ENCODE measurements at places on chromosomes 11 and 22.

GRCh38 chr11:110907629-110908028, 195.4 kb upstream of the ARHGAP20 start:
- no peak for DNase-seq

- DNase-seq, result no peak
Measured at GRCh38 chr11:119373059-119373920, 8.2 kb downstream of the USP2 start.

DNA sequence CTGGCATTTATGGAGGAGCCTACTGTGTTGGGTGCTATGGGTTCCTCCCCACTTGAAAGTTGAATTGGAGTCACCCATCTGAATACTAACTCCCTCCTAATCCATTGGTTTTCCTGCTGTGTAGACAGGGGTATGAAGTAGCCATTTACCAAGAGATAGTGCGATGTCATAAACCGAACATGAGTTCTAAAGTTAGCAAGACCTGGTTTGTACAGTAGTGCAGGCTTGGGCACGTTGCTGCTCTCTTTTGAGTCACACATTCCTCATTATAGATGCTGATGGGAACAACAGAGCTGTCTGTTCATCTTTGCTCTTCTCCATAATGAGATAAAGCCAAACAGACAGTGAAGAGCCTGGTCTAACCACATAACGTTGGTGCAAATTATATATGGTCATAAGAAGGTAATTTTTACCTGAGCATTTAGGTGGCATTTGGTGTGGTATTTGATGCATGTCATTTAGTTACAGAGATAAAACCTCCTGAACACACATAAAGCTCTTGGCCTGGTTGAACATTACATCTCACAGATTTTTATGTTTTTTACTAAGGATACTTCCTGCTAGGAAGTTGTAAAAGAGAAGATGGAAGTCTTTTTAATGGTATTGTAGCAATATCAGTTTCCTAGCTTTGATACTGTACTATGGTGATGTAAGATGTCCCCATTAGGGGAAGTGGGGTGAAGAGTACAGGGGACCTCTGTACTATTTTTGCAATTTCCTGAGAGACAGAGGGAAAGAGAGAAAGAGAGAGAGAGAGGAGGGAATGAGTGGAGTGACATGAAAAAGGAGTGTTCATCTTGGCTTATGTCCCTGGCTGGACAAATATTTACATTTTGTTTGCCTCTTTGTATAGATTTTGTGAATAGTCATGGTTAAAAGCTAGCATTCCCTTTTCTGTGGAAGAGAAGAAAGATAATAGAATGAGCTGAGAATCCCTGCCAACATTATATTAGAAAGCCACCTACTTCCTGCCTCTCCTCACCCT, 27.9 kb downstream of the GRAP2 start:
- DNase-seq, result no peak

DNA sequence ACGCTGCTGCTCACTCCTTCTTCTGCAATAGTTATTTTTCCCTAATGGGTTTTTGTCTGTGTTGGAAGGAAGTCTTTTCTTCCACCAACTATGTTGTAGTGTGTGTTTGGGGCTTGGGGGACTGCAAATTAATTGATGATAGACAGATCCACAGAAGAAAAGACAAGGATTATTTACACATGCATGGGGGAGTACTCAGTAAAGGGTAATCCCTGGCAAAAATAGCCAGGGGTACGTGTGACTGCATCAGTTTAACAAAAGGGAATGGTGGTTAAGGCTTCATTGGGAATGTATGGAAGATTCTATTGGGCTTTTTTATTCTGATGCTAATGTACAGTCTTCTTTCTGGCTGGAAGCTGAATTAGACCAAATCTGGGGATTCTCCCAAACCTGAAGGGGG, 20.2 kb upstream of the FEZ1 start:
- no peak for DNase-seq

DNA sequence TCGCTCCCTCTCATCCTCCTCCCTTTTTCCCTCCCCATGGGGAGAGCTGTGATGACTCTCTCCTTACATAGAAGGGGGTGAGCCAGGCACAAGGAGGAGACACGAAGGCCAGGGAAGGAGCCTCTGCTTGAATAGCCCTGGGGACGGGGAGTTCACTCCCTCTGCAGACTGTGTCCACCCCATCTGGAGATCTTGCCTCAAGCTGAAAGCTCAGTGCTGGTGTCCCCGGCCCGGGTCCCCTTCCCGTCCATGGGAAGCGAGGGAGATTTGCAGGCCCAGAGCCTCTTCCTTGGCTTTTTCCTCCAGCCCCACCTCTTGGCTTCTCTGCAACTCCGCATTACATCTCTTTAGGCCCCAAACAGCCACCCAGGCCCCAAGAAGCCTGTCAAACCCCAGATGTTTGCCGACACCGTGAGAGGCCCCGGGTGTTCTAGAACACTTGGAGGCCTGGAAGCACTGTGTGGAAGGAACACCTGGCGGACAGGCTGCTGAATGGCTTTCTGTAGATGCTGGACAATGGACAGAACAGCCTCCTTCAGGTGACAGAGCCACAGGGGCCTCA, 32.3 kb downstream of the LINC01488 start:
- no peak for DNase-seq

- DNase-seq, result no peak
Measured at GRCh38 chr11:63845303-63845702, 6.4 kb downstream of the MARK2 start.

GRCh38 chr22:32097018-32097417, 54.0 kb downstream of the SLC5A1 start:
- no peak for DNase-seq

DNA sequence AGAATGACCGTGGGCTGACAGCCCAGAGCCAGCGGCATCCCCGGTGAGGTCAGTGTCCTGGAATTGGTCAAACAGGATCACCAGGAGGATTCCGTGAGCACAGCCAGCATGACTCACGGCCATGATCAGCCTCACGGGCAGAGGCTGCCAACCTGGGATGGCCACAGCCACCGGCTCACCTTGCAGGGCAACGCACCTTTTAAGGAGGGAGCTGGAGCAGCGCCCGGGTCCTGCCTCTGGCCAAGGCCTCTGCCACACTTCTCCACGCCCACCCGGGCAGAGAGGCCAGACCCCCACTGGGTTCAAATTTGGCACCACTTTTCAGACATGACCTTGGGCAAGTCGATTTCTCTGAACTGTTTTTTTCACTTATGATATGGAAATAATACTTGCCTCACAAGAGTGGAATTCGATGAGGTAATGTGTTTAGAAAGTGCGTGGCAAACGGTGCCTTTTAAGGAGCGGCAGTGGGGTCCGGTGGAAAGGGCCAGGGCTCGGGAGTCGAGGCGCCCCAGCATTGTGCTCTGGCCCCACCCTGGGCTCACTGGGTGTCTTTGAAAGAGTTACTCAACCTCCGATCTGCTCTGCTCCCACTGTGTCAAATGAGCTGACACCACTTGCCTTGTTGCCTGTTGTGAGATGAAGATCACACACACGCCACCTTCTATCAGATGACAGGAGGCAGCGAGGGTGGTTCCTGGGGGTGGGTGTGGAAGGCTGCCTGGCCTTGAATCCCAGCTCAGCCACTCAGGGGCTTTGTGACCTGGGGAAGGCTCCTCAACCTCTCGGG, 16.0 kb downstream of the TXN2 start:
- DNase-seq, result no peak

DNA sequence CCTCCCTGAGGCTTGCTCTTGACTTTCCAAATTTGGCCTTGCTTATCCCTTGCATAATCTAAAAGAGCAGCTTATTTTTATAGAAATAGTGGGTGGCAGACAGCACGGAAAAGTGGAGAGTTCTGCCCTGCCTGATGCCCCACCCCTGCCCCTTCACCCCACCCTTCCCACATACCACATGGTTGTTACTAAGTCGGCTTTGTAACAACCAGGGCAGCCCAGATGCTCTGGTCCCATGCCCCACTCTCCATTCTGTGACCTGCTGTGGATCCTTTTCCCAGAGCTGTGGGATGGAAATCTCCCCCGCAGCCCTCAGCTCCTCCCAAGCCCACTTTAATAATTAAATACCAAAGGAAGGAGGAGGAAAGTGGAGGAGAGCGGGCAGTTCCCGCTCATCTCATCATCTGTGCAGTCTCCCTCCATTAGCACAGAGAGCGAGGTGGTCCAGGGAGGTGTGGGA, 10.9 kb downstream of the MRGPRF start:
- no peak for DNase-seq

DNA sequence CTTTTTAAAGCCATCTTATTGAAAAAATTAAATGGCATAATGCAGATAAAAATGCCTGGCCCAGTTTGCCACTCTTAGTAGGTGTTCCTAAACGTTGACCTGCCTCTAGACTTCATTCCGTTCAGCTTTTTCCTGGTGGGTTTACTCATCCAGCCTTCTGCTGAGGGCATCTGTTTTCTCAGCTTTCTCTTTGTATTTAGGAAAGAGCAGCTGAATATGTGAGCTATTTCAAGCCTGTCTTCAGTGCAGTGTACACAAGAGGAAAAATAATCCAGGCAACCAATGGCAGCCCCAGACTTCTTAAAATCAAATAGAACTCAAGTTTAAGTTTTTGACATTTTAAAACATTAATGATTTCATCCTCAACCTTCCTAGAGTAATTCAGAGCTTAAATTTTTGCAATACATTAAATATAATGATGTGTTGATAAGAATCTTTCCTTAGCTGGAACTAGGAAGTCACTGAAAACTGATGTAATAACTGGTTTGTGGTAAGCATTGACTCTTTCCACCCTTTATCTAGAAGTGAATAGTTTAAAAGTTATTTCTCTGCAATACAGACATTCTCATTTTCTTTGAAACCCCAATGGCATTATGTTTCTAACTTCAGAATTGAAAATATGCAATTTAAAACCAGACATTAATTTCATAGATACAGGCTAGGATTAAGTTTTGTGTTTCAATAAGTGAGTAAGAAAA, 165.4 kb downstream of the AASDHPPT start:
- DNase-seq, result no peak

GRCh38 chr22:27895600-27895999, 23.5 kb downstream of the PITPNB start:
- no peak for DNase-seq

All from NCI-H526 treated with DMSO at 0.1 percent for 48 hours (cell line).